ENCODE measurements at places on chromosomes 4 and X.

- no peak for DNase-seq
Observed at GRCh38 chr4:186118582-186118981, 14.1 kb downstream of the FAM149A start.

GRCh38 chr4:40265910-40266274 is 69.1 kb downstream of the RHOH start:
- no peak for DNase-seq

- DNase-seq, result no peak
Observed at GRCh38 chr4:140691369-140691768, 64.8 kb downstream of the TBC1D9 start.

DNA sequence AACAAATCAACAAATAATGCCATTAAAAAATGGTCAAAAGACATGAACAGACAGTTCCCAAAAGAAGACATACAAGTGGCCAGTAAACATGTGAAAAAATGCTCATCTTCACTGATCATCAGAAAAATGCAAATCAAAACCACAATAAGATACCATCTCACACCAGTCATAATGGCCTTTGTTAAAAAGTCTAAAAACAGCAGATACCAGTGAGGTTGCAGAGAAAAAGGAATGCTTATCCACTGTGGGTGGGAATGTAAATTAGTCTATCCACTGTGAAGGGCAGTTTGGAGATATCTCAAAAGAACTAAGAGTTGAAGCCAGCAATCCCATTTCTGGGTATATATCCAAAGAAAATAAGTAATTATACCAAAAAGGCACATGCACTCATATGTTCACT is 668.1 kb upstream of the CPEB2 start:
- DNase-seq, result no peak

GRCh38 chr4:84110040-84110439 is 389.1 kb downstream of the NKX6-1 start:
- DNase-seq, result no peak

DNA sequence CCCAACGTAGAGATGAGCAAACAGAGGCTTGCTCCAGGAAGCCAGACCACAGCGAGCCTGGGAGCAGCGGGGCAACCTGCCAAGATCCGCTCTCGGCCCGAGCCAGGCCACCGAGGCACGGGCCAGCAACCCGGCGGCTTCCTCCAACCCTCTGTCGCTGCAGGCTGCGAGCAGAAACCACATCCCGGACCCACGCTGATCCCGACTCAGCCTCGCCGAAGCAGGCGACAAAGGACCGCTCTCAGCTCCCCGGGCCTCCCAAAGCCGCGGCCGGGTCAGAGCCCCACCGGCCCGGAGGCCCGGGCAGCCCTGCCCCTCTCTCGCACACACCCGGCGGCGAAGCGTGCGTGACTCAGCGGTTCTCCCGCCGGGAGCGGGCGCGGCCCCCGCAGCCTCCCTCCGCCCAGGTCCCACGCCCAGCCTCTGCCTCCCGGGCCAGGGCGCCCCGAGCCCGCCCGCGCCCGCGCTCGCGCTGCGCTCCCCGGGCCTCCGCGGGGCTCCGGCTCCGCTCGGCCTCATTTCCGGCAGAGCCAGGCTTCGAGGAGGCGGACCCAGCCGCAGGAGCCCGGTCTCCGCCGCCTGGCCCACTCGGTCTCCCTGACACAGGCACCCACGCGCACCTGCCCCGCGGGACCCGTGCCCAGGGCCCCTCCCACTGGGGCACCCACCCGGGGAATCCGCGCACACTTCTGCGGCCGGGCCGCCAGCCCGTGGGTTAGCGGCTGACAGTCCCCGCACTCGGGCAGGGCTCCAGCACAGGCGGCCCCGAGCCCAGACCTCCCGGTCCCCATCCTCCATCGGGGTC is 1.7 kb downstream of the PPP2R2C start:
- no peak for DNase-seq

DNA sequence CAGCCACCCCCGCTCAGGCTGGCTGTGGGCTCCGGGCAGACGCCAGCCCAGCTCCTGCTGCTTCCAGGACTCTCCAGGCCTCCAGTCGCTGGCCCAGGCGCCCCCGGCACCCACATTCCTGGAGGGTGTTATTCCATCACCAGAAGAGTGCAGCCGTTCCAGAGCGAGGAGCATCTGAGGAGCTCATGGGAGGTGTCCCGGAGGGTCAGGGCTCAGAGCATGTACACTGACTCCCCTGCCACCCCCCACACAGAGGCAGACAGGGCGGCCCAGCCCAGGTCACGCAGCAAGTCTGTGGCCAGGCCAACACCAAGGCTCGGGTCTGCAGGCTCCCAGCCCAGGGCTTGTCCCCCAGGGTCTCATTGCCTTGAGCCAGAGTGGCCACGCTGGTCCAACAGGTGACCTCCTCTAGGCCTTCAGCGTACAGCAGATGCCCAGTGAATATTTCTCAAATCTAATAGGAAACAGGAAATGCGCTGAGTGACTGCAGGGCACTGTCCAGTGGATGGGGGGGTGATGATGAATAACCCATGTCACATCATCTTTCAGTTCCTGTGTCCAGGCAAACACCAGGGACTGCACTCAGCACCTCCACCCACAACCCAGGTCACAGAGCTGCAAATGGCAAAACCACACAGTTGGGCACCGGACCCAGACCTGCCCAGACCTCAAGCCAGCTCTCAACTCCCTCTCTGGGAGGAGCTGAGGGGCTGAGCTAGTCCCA is 37.2 kb downstream of the ABLIM2 start:
- DNase-seq, result no peak

- no peak for DNase-seq
Observed at GRCh38 chr4:150207871-150208270, 129.6 kb downstream of the DCLK2 start.
